ENCODE measurements at places on chromosomes 13 and 19.
A peak's percentile ranks its signal among the peaks of the same experiment; 100 is the strongest.

DNA sequence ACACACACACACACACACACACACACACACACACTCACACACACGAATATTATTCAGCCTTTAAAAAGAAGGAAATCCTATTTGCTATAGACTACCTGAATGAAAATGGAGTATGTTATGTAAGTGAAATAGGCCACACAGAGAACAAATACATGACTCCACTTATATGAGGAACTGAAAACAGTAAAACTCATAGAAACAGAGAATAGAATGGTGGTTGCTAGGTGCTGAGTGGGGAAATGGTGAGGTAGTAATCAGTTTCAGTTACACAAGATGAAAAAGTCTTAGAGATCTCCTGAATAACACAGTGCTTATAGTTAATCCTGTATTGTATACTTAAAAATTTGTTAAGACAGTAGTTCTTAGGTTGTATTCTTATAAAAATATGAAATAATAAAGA lies 8.2 kb downstream of the ZNF677 start:
- no peak for DNase-seq

- DNase-seq = no peak
Observed at GRCh38 chr13:42405665-42406390, 133.9 kb downstream of the AKAP11 start.

- DNase-seq = no peak
Observed at GRCh38 chr19:28289295-28290063, 923.5 kb downstream of the UQCRFS1 start.

DNA sequence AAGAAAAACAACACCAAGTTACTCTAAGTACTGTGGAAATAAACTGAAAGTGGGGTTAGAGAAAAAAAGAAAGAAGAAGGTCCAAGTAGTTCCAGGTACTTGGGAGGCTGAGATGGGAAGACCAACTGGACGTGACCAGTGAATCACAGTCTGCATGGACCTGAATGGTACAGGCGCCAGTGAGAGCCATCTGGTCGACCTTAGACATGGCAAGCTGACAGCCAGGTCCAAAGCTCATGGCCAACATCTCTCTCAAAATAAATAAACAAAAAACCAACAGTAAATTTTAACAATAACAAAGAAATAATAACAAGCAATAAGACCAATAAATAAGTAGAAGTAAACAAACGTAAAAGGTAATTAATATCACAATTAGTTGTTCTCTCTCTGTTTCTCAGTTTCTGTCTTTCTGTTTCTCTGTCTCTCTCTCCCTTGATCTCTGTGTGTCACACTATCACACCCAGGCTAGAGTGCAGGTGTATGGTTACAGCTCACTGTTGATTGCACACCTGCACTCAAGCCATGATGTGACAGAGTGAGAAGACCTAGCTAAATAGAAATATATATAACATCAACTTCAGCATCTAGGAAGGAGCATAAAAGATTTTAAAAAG lies 31.6 kb upstream of the ZNF724 start:
- no peak for DNase-seq

- peak; percentile 71 for DNase-seq
Observed at GRCh38 chr13:50989476-50989875, 79.9 kb downstream of the RNASEH2B start.

GRCh38 chr13:96617528-96617927 lies 376.7 kb downstream of the OXGR1 start:
- DNase-seq = no peak

- no peak for DNase-seq
Observed at GRCh38 chr13:101292711-101293110, 123.6 kb downstream of the NALCN start.

GRCh38 chr13:111115061-111115964 lies at the start of gene ARHGEF7:
ARHGEF7 (plus strand) TSS chr13:111115310; CDS start chr13:111115527, 217 bp downstream.
- DNase-seq = peak; percentile 69

DNA sequence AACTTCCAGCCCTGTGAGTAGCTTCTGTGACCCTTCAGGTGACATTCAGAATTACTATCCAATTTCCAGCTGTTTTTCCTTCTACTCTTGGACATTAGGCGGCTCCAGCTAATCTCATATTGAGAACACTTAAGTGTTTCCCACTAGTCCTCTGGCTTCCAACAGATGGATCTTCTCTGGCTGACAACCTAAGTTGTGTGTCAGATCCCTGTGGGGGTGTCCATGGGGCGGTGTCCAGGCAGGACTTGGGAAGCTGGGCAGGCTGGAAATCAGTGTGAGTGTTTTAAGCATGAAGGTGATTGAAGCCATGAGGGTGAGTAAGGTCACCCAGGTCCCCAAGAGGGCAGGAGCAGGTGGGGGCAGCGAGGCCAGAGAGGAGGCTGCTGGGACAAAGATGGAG lies 10.1 kb downstream of the CNOT3 start:
- no peak for DNase-seq
